Islet precursor cell (in vitro differentiated cells): ENCODE measurements at places on chromosomes 13 and 19.
A peak's percentile ranks its signal among the peaks of the same experiment; 100 is the strongest.

DNA sequence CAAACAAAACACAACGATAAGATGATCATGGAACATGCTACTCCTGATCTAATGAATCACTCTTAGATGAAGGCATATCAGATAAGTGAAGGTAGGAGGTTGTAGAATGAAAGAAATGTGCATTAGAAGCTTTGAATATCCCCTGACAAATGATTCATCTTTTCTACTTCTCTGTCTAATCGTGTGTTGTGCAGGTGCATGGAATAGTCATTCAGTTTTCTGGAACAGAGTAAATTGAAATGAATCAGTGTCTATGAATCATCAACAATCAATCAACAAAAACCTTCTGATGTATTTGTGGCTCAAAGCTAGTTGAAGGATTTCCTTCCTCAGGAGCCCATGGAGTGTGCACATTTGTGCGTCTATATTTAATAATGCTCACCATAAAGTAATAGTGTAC lies 1290.4 kb upstream of the PCDH20 start:
- DNase-seq, result no peak

- DNase-seq, result peak; percentile 80
These were observed 1.1 kb downstream of the NAXD start for GRCh38 chr13:110616103-110617101.

DNA sequence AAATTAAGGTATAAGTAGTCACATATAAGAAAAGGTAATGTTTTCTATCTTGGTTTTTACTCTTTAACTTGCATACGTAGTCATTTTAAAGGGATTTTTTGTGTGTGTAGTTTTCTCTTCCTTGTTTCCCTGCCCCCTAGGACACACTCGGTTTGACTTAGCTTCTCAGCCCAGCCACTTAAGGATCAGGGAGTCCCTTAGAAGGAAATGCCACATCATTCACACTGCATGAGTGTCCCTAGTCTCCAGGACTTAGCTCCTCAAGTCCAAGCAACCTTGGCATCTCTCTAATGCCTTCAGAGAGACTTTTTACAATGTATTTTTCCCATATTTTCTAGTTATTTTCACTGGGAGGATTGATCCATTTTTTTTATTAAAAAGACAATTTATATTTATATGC lies 1407.7 kb downstream of the EFNB2 start:
- DNase-seq, result no peak

- DNase-seq, result no peak
These were observed 33.4 kb downstream of the CAB39L start for GRCh38 chr13:49410477-49410876.

DNA sequence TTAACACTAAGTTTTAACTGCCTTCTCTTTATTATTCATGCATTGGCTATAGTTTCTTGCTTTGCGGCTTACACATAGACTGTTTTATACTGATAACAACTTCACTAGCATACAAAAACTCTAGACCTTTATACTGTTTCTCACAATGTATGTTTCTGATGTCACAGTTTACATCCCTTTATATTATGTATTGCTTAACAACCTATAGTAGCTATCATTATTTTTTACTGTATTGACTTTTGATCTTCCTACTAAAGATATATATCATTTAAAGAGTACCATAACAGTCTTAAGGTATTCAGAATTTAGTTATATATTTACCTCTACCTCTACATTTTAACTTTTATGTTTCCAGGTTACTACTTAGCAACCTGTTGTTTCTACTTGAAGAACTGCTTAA lies 543.3 kb upstream of the ARGLU1 start:
- DNase-seq, result no peak

GRCh38 chr13:24135674-24136300 lies 24.7 kb upstream of the SPATA13 start:
- DNase-seq, result no peak

DNA sequence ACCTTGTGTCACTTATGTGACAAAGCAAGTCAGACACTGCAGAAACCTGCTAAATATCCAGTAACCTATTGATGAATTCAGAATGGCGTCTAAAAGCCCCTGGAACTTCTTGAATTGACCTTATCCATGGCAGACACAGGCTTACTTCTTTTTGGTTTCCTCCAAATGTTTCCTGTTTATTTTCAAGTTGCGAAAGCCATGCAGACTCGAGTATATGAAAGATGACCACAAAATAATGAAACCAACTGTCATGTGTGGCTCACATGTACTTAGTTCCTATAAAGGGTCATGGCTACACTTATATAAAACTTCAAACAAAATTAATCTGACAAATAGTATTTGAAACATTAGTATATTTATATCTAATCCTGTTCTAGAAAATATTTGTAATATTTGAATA lies 113.1 kb upstream of the FNDC3A start:
- no peak for DNase-seq
